ENCODE measurements at places on chromosomes 3 and 15. TPM values are rescaled to one million over a fixed set of nuclear protein-coding genes. Genes with fewer than 3 reads are reported as not detected.

DNA sequence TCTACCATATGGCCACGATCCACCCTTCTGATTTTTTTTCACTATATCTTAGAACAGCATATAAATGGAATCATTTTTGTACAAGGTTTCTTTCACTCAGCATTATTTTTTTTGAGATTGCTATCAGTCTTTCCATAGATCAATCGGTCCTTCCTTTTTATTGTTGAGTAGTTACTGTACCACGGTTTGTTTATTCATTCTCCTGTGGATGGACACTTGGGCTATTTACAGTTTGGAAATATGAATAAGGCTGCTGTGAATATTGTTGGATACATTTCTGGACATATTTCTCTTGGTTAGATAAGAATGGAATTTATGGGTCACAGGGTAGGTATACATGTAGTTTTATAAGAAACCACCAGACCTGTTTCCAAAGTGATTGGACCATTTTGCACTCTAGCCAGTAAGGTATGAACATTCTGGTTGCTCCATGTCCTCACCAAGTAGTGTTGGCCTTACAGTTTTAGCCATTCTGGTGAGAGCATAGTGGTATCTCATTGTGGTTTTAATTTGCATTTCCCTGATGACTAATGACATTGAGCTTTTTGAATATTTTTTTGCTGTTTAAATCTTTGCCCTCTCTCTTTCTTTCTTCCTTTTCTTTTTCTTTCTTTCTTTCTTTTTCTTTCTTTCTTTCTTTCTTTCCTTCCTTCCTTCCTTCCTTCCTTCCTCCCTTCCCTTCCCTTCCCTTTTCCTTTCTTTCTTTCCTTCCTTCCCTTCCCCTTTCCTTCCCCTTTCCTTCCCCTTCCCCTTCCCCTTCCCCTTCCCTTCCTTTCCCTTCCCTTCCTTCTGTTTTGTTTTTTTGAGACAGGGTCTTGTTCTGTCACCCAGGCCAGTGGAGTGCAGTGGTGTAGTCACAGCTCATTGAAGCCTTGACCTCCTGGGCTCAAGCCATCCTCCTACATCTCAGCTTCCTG is 49.2 kb downstream of the LRRK1 start:
- no peaks in the 10 kb centered on the region for H3K4me1 ChIP-seq
- peak; percentile 92 for DNase-seq

- peaks cover 9% of the 10 kb centered on the region for H3K4me1 ChIP-seq
- H3K36me3 ChIP-seq, result no peaks in the 10 kb centered on the region
- H3K4me3 ChIP-seq, result no peak overlapping the region
Measured at GRCh38 chr15:92595506-92596381, 59.8 kb downstream of the FAM174B start.

DNA sequence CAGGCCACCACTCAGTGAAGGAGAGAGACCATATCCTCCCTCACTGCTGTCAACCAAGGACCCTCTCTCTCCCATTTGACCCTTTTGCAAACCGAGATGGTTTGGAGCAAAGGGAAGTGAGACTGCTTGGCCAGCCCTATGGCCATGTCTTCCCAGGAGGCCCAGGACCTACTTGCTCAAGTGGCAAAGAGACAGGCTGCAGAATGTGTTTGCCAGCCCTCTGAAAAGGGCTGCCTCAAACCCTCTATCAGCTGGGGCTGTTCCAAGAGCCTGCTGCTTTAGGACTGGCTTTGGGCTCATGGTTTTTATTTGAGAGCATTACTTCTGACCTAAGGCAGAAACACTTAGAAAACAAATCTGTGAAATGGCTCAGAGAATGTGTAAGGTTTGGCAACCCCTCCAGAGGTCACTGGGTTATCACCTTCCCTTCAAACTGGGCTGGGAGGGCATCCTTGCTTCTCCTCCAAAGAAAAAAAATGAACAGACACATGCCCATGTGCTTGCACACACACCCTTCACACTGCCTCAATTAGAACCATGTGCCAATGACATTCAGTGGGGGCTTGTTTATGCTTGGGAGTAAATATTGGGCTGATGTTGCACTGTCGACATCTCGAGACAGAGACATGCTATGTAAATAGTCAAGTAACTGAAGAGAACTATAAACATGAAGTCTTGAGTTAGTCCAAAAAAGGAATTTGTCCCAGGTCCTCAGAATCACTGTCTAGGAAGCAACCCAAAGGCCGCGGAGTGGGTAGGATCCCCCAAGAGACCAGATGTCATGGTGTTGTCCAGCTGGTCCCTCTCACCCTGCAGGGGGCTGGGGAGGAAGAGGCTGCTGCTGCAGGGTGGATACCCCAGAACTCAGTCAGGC is 49.8 kb upstream of the CTDSPL start:
- H3K27ac ChIP-seq, result no peak overlapping the region
- H3K36me3 ChIP-seq, result no peaks in the 10 kb centered on the region
- no peak for DNase-seq
- peaks cover 9% of the 10 kb centered on the region for H3K27me3 ChIP-seq
- H3K4me1 ChIP-seq, result peaks cover 3% of the 10 kb centered on the region

DNA sequence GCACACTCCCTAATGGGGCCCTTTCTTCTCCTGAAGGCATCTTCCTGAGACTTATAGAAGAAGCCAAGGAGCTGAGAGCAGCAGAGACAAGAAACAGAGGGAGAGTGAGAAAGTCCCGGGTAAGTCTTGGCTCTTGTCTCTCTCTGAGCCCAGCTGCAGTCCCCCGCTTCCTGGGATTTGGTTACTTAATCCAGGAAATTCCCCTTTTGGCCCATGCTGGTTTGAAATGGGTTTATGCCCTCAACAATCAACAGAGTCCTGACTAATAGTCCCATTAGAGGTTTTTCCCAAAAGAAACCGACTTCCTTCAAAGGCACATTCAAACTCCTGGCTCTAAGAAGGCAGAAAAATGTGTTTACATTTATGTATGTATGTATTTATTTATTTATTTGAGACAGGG is 22.0 kb downstream of the TMEM158 start:
- H3K4me1 ChIP-seq, result peaks cover 24% of the 10 kb centered on the region
- H3K36me3 ChIP-seq, result no peaks in the 10 kb centered on the region
- no peaks in the 10 kb centered on the region for H3K27me3 ChIP-seq
- peak; percentile 65 for DNase-seq
- no peak overlapping the region for H3K27ac ChIP-seq

GRCh38 chr3:148158210-148158609 is 539.5 kb upstream of the AGTR1 start:
- H3K4me3 ChIP-seq, result no peak overlapping the region
- no peaks in the 10 kb centered on the region for H3K27me3 ChIP-seq
- peak; percentile 73 for DNase-seq
- no peak overlapping the region for H3K27ac ChIP-seq
- H3K4me1 ChIP-seq, result peaks cover 4% of the 10 kb centered on the region

GRCh38 chr3:13087320-13087990 is 14.2 kb upstream of the IQSEC1 start:
- DNase-seq, result no peak
- H3K36me3 ChIP-seq, result no peaks in the 10 kb centered on the region
- H3K4me3 ChIP-seq, result no peak overlapping the region
- H3K27ac ChIP-seq, result no peak overlapping the region
- no peaks in the 10 kb centered on the region for H3K4me1 ChIP-seq

- H3K27ac ChIP-seq, result no peak overlapping the region
- H3K27me3 ChIP-seq, result peaks cover 21% of the 10 kb centered on the region
- no peak overlapping the region for H3K4me3 ChIP-seq
- no peaks in the 10 kb centered on the region for H3K4me1 ChIP-seq
- no peak for DNase-seq
- H3K36me3 ChIP-seq, result no peaks in the 10 kb centered on the region
Measured at GRCh38 chr15:66236806-66237375, 16.7 kb downstream of the MEGF11 start.

DNA sequence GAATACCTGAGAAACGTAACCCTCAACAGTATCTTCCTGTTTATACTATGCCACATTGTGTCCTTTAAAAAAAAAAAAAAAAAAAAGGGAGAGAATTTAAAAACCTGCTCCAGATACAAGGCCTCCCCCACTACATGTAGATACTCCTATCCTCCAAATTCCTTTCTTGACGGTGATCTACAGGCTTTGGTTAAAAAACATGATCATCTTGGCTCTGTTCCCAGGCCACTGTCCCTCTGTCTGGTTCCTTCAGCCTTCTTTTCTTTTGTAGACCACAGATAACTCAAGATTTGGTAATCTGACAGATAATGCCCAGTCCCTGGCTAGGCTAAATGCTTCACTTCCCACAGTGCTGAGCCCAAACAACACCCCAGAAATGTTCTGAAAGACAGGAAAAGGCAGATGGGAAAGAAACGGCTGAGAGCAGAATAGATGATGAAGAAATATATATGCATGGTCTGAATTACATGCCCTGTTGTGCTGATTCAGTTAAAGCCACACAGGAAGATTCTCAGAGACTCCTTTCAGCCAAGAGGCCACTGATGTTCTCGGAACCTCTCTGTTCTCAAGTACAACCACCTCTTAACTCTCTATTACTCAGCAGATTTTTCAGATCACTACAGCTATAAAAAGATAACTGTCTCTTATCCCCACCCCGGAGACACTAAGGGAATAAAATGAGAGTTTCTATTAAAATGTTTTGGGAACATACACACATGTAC is 48.3 kb downstream of the NPTN start:
- H3K27me3 ChIP-seq, result no peaks in the 10 kb centered on the region
- peaks cover 52% of the 10 kb centered on the region for H3K36me3 ChIP-seq
- no peak overlapping the region for H3K4me3 ChIP-seq

- DNase-seq, result no peak
- no peak overlapping the region for H3K27ac ChIP-seq
- no peaks in the 10 kb centered on the region for H3K4me1 ChIP-seq
- H3K4me3 ChIP-seq, result no peak overlapping the region
- H3K36me3 ChIP-seq, result no peaks in the 10 kb centered on the region
- H3K27me3 ChIP-seq, result no peaks in the 10 kb centered on the region
Measured at GRCh38 chr15:48126667-48127355, 6.0 kb downstream of the SLC24A5 start.

GRCh38 chr3:194368918-194369317 is 625 bp downstream of the LRRC15 start:
- no peaks in the 10 kb centered on the region for H3K36me3 ChIP-seq
- H3K4me1 ChIP-seq, result peaks cover 39% of the 10 kb centered on the region
- H3K27ac ChIP-seq, result no peak overlapping the region

DNA sequence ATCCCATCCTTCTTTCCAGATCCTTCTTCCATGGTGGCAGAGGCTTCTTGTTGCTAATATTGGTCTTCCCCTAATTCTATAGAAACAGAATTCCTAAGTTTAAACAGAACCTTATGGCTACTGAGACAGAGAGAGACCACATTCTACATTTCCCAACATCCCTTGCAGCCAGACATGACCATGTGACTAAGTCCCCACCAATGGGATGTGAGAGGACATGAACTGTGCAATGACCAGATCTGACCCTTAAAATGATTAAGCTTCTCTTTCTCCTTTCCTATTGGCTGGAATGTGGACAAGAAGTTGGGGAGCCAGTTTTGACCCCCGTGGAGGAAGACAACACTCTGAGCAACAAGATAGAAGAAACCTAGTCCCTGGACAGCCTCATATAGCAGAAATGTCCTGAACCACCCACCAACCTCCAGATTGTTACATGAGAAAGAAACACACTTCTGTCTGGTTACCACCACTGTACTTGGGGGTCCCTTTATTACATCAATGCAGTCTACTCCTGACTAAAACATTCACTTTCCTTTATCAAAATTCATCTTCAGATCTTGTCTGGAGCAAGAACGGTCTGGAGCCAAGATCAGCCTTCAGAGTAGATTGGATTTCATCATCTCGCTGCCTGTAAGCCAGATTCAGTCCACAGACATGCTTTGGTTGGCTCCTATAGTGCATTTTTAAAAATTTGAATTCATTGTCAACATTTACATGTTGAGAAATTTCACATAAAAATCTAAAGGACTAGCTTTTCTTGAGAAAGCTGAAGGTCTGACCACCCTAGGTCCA is 183.9 kb downstream of the SHQ1 start:
- H3K27me3 ChIP-seq, result peaks cover 3% of the 10 kb centered on the region
- H3K4me1 ChIP-seq, result peaks cover 13% of the 10 kb centered on the region
- no peak overlapping the region for H3K4me3 ChIP-seq
- H3K36me3 ChIP-seq, result no peaks in the 10 kb centered on the region

DNA sequence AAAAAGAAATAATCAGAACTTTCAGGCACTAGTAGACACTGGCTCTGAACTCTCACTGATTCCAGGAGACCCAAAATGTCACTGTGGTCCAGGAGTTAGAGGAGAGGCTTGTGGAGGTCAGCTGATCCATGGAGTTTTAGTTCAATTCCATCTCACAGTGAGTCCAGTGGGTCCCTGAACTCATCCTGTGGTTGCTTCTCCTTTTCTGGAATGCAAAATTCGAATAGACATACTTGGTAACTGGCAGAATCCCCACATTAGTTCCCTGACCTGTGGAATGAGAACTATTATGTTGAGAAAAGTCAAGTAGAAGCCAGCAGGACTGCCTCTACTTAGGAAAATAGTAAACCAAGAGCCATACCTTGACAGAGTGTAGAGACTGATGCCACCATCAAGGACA is 87.3 kb upstream of the OXTR start:
- no peaks in the 10 kb centered on the region for H3K36me3 ChIP-seq
- peaks cover 24% of the 10 kb centered on the region for H3K4me1 ChIP-seq
- no peaks in the 10 kb centered on the region for H3K27me3 ChIP-seq

Gene TMEM202
- not detected for total RNA-seq

Gene ZNF80
- total RNA-seq, result not detected

Gene FETUB
- total RNA-seq, result not detected

Gene C3orf85
- total RNA-seq, result not detected

Gene P3H2
- 46.9 TPM for total RNA-seq

Gene TLR9
- 0.25 TPM for total RNA-seq

Gene ITPKA
- 1.0 TPM for total RNA-seq

Gene EXD1
- not detected for total RNA-seq

Gene APBA2
- 12.7 TPM for total RNA-seq

Gene PRR20G
- not detected for total RNA-seq

Gene GOLGA8S
- 0.14 TPM for total RNA-seq

Gene CCRL2
- total RNA-seq, result 0.17 TPM
